ENCODE measurements at places on chromosomes 12 and 14.

DNA sequence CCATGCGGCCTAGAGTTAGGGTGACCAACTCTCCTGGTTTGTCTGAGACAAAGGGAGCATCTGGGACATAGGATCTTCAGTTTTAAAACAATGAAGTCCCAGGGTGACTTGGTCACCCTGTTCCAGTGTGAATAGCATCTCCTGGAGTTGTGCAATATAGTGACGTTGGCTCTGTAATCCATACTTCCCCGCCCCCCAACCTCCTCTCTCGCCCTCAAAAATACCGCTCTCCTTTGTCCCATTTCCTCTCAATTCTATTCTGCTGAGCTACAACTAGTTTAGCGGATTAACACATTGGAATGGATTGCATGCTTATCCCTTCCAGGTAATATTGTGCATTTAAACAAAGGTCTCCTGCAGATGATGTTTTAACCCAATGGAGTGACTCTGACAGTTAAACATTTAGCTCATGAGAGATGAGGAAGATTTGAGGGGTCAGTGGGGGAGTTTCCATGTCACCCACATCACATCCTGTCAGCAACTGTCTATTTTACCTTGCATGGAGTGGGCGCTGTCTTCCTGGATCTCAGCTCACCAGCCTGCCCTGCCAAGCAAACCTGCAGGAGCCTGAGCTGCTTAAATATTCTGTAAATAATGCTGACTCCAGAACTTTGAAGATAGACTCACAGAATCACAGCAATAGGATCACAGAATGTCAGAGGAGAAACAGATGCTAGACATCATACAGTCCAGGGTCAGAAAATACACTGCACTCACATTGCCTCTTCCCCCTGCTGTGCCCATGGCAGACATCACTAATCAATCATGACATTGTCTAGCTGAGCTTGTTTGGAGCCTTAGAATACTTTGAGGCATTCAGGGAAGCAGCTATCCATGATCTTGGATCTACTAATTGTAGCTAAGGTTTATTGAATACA is 43.0 kb downstream of the MAP1LC3B2 start:
- DNase-seq = no peak

- DNase-seq = no peak
Observed at GRCh38 chr12:94649349-94650142, 811 bp downstream of the TMCC3 start.

DNA sequence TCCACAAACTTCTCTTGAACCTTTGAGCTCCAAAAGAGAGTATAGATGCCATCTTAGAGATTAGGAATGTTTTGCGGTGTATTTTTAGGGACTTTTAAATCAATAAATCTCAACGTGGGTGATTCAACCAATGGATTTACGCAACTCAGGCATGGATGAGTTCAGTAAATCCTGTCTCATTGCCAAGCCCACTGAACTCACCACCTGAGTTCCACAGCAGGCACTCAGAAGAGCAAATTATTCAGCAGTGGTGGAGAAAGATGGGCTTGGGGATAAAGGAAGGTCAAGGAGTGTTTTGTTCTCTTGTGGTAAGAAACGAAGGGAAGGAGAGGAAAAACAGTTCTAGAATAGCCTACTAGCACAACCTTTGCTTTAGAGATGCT is 68.7 kb upstream of the HMGA2 start:
- no peak for DNase-seq

DNA sequence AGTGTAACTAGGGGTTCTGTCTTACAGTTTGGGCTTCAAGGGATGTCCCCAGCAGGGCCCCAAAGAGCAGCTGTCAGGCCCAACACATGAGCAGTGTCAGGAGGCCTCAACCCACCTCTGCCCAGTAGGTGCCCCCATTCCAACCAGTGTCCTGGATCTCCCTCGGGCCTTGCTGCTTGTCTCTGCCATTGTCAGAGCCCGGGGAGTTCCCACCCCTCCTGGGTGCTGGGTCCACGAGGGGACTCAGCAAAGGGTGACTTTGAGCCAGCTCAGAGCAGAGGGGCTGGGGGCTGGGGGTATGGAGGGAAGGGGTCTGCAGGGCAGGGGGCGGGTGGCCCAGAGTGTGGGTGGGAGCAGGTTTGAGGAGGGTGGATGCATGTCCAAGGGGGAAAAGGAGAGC is 18.0 kb upstream of the BEGAIN start:
- DNase-seq = no peak

GRCh38 chr14:100657780-100658179 is 68.9 kb upstream of the DLK1 start:
- DNase-seq = no peak

GRCh38 chr12:2410496-2410895 is 357.7 kb downstream of the CACNA1C start:
- no peak for DNase-seq

GRCh38 chr14:105492971-105493871 is 2.2 kb downstream of the TEDC1 start:
- DNase-seq = no peak

Data from stimulated activated CD4-positive, alpha-beta T cell treated with anti-CD3 and anti-CD28 coated beads, Interleukin-12 subunit alpha, Interleukin-12 subunit beta, amount 100 ng/mL, for 24 hours (primary cell).